ENCODE measurements at places on chromosomes 4 and X. TPM values are rescaled to one million over a fixed set of nuclear protein-coding genes. Genes with fewer than 3 reads are reported as not detected.

Gene SPOCK3
- not detected for total RNA-seq

Gene NMU
- not detected for total RNA-seq

Gene GPR82
- 0.14 TPM for total RNA-seq

Gene PCYT1B
- 0.09 TPM for total RNA-seq

Gene CXCL11
- not detected for total RNA-seq

Gene DYNLT3
- total RNA-seq, result 17.6 TPM

Gene GATA1
- total RNA-seq, result not detected

Gene GRIA3
- total RNA-seq, result not detected

Gene NPY5R
- not detected for total RNA-seq

Gene MSX1
- not detected for total RNA-seq

Gene IQCM
- not detected for total RNA-seq

Gene CTAG1B
- not detected for total RNA-seq

Gene CT45A10
- total RNA-seq, result not detected

Gene WWC2
- 0.55 TPM for total RNA-seq

Gene FDCSP
- not detected for total RNA-seq

Gene USP51
- 2.9 TPM for total RNA-seq

Gene ARX
- not detected for total RNA-seq

Gene OCIAD2
- total RNA-seq, result 53.5 TPM

Gene GUCY1B1
- total RNA-seq, result 0.30 TPM

Gene EFNB1
- 7.6 TPM for total RNA-seq

Gene BGN
- not detected for total RNA-seq

Gene SSX2B
- total RNA-seq, result not detected

Gene TMPRSS11D
- not detected for total RNA-seq

Gene MXRA5
- not detected for total RNA-seq

Gene CSAG3
- not detected for total RNA-seq

Gene RBM47
- 32.9 TPM for total RNA-seq

Data from activated T-helper 2 cell treated with anti-CD3 and anti-CD28 coated beads, Interferon-gamma antibody, Interleukin-2, Interleukin-4, amounts not matched to agents 10 μg/mL and 5 μg/mL and 100 μg/mL, durations not matched to agents 14 hours and 24 hours and 36 hours (primary cell).